ENCODE measurements at places on chromosomes 6 and 20. TPM values are rescaled to one million over a fixed set of nuclear protein-coding genes. Genes with fewer than 3 reads are reported as not detected.
A peak's percentile ranks its signal among the peaks of the same experiment; 100 is the strongest.

- DNase-seq, result no peak
Measured at GRCh38 chr6:142013287-142013686, 119.4 kb upstream of the GJE1 start.

DNA sequence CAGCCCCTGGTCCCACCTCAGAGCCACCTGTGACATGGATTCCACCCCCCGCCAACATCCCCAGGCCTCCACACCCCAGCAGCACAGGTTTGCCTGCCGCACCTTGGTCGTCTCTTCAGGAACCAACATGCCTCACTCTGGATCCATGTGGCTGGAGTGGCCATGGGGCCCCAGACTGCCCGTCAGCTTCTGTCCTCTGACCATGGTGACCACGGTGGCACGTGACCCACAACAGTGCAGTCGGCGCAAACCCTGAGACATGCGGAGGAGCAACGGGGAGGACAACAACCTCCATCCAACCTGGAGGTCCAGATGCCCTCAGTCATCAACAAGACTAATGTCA is 85.6 kb downstream of the ANKRD60 start:
- no peak for DNase-seq

- DNase-seq, result no peak
Measured at GRCh38 chr6:1825926-1826325, 216.2 kb downstream of the FOXC1 start.

- DNase-seq, result no peak
Measured at GRCh38 chr6:27290850-27291208, 21.2 kb downstream of the POM121L2 start.

The ATG5 gene
- total RNA-seq, result 25.0 TPM

- peak; percentile 91 for DNase-seq
Measured at GRCh38 chr20:49915380-49916145, at the start of gene SPATA2. SPATA2 (minus strand) TSS chr20:49915529; CDS start chr20:49908490, 7,039 bp downstream.

DNA sequence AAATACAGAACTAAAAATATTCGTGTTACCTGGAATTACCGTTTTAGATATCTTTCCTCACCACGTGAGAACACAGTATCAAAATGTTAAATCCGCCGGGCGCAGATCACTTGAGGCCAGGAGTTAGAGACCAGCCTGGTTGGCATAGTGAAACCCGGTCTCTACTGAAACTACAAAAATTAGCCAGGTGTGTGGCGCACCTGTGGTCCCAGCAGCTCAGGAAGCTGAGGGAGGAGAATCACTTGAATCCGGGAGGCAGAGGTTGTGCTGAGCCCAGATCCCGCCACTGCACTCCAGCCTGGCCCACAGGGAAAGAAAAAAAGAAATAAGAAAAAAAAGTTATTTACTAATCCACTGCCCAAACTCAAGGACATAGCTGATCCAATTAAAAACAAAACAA is 4.8 kb upstream of the DDX43 start:
- no peak for DNase-seq

- DNase-seq, result no peak
Measured at GRCh38 chr20:13183005-13183404, 38.1 kb upstream of the ISM1 start.

The HLA-B gene
- 5,408 TPM for total RNA-seq

The PTPRT gene
- not detected for total RNA-seq

The HLA-DMA gene
- total RNA-seq, result 120 TPM

DNA sequence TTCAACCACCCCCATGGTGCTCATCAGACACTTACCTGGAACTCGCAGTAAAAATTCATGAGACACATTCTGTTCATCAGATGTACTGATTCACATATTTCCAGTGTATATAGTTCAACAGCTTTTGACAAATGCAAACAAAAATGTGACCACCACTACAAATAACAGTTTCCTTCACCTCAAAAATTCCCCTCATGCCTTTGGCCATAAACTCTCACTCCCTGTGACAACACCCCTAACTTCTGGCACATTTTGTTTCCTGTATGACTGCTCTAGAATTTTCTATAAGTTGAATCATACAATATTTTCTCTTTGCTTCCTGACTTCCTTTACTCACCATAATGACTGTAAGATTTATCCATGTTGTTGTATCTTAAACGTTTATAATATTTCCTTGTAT is 63.7 kb downstream of the C6orf118 start:
- no peak for DNase-seq

The GCM1 gene
- total RNA-seq, result not detected

DNA sequence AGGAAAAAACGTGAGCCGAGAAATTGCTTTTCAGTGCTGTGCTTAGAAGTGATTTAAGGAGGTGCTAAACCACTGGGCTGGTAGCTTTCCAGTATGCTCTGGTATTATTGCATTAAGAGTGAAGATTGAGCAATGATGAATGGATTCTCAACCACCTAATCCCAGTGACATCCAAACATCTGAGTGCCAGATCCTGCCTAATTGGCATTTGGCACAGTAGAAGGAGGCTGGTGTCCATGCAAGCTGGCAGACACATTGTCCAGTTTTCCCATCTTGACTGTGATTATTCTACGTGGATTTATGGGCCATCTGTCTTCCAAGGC is 398.0 kb upstream of the PLCB4 start:
- DNase-seq, result no peak

GRCh38 chr6:36677059-36677749 is 1.3 kb upstream of the CDKN1A start:
- DNase-seq, result no peak

GRCh38 chr6:29667158-29667557 is 10.3 kb downstream of the MOG start:
- no peak for DNase-seq

The EDN3 gene
- total RNA-seq, result not detected

DNA sequence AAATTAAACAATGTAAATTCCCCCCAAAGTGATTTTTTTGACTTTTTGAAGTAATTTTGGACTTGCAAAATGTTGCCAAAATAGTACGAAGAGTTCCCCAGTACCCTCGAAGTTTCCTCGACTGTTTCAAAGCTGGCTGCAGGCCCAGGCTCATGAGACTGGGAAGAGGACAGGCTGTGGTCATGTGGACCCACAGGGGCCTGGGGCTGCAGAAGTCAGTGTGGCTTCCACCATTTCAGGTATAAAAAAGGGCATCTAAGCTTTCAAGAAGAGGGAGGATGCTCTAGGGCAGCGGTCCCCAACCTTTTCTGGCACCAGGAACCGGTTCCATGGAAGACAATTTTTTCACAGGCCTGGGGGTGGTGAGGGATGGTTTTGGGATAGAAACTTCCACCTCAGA is 75.0 kb downstream of the PTPN1 start:
- no peak for DNase-seq

DNA sequence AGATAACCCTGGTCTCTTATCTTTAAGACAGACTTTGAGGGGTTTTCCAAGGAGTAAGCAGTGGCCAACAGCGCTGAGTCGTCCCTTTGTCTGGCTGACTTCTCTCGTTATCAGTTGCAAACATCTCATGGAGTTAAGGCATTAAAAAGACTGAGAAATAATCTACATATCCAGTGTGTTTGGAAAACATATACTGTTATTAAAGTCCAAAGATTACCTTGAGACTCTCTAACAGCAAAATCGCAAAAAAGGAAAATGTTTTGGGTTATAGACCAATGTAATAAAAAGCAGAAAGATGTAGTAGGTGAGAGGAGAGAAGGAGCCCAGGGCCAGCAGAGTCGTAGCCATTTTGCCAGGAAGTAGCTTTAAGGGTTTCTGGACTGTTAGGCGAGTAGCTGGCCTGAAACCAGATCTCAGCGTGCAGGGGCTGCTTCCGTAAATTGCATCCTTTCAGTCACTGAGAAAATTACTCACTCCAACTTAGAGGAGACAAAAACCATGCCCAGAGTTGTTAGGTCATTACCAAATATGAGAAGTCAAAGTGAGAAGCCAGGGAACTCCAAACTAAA is 24.6 kb downstream of the MYLK4 start:
- DNase-seq, result no peak

DNA sequence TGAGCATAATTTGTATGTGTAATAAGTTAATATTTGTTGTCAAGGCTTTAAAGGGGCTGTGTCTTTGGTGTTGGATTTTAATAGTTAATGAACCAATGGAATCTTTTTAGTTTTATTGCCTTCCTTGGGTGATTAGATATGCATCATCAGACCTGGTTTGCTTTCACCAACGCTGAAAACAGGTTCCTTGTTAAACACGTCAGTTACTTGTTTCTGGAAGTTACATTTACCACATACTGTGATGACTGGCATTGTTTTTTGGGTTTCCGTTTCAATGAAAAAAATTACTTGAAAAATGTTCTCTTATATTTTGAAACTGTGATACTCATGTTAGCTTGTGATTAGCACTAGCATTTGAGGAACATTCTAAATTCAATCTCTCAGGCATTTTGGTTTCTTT is 58.6 kb upstream of the RNF144B start:
- DNase-seq, result no peak

- no peak for DNase-seq
Measured at GRCh38 chr6:4780360-4780812, 4.2 kb downstream of the CDYL start.

DNA sequence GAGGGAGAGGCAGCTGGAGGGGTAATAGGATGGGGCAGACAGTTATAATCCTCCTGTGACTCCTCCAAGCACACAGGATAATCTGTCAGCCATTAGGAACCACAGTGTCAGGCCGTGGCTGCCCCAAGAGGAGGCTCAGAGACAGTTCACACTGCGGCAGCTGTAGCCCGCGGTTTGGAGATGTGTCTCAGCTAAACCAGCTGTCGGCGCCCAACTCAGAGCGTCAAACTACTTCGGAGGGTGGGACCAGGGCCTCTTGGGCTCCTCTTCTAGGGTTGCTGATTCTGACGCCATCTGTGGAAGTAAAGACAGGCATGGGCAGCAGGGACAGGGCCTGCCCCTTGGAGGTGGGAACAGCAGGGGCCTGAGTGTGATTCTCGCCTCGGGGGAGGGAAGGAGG is 309.8 kb downstream of the CDC5L start:
- no peak for DNase-seq

The VSX1 gene
- not detected for total RNA-seq

The TPMT gene
- total RNA-seq, result 4.9 TPM

The FAM209B gene
- total RNA-seq, result 3.9 TPM

DNA sequence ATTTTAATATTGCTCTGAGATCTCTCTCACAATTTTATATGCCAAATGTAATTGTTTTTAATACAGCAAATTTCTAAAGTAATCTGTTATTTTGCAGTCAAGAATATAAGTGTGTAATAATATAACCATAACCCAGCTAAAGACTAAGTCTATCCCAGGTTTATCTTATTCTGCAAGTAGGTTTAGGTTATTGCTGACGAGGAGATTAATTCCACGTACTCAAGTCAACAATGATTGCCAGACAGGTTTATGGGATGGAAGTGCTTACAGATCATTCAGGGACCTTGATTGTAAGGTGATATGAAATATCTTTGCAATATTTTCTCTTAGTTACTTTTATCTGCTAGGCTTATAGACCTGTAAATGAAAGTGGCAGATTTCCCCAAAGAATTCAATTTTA is 698.3 kb downstream of the HDGFL1 start:
- no peak for DNase-seq

The FAM209A gene
- 3.4 TPM for total RNA-seq

DNA sequence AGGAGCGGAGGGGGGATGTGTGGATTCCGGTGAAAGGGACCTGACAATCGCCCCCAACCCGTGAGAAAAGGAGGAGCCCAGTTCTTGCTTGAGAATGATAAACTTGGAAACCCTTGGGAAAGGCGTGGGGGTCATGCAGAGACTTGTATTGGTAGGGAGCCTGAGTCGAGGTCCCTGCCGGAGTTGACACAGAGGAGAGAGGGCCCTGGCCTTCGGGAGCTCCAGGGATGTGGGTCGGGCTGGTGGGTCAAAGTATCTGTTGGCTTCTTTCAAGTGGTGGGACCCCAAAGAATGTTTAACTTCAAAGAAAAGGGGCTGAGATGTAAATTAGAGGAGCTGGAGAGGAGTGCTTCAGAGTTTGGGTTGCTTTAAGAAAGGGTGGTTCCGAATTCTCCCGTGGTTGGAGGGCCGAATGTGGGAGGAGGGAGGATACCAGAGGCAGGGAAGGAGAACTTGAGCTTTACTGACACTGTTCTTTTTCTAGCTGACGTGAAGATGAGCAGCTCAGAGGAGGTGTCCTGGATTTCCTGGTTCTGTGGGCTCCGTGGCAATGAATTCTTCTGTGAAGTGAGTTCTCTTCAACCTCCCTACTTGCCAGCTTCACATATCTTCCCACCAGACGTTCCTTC is 571 bp downstream of the CSNK2B start:
- DNase-seq, result no peak

DNA sequence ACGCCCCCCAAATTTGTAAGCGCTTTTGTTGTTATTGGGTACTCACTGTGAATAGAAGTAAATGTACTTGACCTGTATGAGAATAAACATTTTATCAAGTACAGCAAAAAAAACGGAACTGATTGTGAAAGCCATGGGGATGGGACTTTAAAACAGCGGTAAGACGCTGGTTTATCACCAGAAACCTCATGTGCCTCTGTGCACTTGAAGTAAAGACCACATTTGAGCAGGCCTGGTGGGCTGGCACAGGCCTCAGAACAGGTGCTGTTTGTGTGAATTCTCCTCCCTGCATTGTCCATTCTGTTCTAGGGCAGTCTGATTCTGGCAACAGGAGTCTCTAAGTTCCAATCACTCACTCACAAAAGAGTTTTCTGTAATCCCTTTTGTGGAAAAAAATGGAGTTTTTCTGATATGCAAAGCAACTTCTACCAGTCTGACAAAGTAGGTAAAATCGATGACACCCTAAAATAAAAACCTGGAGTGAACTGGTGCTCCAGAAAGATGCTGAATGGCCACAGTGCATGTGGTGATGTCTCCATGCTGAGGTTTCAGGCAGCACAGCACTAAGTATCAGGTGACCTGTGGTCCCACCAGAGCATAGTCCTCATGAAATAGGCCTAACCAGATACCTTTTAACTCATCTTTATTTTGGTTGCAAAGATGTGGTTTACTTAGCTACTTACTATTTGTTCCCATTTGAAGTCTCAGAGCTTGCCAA is 53.9 kb downstream of the STX7 start:
- no peak for DNase-seq

DNA sequence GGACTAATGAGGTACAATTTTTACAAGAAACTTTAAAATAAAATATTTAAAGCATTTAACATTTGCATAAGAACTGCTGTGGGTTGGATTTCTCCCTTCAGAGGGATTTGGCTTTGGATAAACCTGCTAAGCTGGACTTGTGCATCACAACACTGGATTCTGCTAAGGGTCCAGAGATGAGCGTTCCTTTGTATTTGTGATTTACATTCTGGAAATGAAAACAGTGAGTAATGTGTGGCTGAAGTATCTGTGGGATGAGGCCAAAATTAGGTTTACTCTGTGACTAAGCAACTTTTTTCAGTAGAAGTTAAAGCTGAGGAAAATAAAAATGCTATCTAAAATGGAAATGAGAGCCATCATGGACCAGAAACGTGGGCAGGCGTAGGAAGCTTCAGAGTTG is 494.3 kb downstream of the EPM2A start:
- no peak for DNase-seq

The TSHZ2 gene
- 78.8 TPM for total RNA-seq

The DDO gene
- total RNA-seq, result not detected

The SLC22A16 gene
- total RNA-seq, result not detected

The LY6G5C gene
- total RNA-seq, result 3.2 TPM
